Ovary (tissue), 10 donors: ENCODE measurements at places on chromosomes 16 and 17. TPM values are rescaled to one million over a fixed set of nuclear protein-coding genes. Genes with fewer than 3 reads are reported as not detected.

Gene TMEM98
- 112 TPM for total RNA-seq

Gene C17orf50
- total RNA-seq, result not detected

Gene ZNF646
- total RNA-seq, result 14.8 TPM

DNA sequence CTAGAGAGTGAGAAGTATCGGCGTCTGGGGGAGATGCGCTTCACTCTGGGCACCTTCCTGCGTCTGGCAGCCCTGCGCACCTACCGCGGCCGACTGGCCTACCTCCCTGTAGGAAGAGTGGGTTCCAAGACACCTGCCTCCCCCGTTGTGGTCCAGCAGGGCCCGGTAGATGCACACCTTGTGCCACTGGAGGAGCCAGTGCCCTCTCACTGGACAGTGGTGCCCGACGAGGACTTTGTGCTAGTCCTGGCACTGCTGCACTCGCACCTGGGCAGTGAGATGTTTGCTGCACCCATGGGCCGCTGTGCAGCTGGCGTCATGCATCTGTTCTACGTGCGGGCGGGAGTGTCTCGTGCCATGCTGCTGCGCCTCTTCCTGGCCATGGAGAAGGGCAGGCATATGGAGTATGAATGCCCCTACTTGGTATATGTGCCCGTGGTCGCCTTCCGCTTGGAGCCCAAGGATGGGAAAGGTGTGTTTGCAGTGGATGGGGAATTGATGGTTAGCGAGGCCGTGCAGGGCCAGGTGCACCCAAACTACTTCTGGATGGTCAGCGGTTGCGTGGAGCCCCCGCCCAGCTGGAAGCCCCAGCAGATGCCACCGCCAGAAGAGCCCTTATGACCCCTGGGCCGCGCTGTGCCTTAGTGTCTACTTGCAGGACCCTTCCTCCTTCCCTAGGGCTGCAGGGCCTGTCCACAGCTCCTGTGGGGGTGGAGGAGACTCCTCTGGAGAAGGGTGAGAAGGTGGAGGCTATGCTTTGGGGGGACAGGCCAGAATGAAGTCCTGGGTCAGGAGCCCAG, 2.8 kb downstream of the SPHK1 start:
- H3K4me3 ChIP-seq, result no peak overlapping the region
- H3K27me3 ChIP-seq, result no peaks in the 10 kb centered on the region
- H3K27ac ChIP-seq, result no peak overlapping the region
- H3K36me3 ChIP-seq, result no peaks in the 10 kb centered on the region
- H3K4me1 ChIP-seq, result peaks cover 12% of the 10 kb centered on the region

GRCh38 chr17:77144227-77144626, 3.5 kb downstream of the SEC14L1 start:
- no peak overlapping the region for H3K4me3 ChIP-seq
- H3K27me3 ChIP-seq, result no peaks in the 10 kb centered on the region
- no peak overlapping the region for H3K27ac ChIP-seq

DNA sequence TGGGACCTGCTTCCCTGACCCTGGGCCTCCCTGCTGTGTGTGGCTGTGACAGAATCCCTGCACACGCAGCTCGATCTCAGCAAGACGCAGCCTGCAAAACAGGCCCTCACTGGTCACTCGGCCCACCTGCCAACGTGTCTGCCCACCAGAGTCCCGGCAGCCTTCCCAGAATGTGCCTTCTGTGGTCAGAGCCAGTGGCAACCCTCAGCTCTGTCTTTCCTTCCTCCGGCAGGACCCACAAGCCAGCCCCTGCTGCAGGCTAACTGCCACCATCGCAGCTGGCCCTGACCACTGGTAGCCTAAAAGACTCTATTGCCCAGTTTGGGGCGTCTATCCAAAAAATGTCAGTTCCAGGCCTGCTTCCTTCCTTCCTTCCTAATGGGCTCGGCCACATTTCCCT, 83.2 kb downstream of the LITAF start:
- no peaks in the 10 kb centered on the region for H3K36me3 ChIP-seq
- H3K27ac ChIP-seq, result no peak overlapping the region
- DNase-seq, result no peak
- H3K4me1 ChIP-seq, result no peaks in the 10 kb centered on the region

DNA sequence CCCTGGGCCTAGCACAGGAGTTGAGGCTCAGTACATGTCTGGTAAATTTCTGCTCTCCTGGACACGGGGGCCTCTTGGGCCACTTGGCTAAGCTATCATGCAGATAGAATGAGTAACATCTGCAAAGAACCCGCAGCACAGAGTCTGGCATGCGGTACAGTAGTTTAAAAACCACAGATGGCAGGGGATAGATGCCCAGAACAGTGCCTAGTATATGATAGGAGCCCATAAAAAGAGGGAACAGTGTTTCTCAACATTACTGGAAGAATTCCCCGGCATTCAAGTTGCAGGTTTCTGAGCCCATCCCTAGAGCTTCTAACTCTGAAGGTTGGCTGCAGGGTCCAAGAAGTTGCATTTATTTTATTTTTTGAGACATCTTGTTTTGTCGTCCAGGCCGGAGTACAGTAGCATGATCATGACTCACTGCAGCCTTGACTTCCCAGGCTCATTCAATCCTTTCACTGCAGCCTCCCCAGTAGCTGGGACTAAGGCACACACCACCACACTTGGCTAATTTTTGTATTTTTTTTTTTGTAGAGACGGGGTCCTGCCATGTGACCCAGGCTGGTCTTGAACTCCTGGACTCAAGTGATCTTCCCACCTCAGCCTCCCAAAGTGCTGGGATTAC, 5.8 kb downstream of the CDIPT start:
- H3K4me3 ChIP-seq, result no peak overlapping the region
- no peak overlapping the region for H3K27ac ChIP-seq
- no peaks in the 10 kb centered on the region for H3K36me3 ChIP-seq
- DNase-seq, result no peak
- no peaks in the 10 kb centered on the region for H3K27me3 ChIP-seq
- peaks cover 4% of the 10 kb centered on the region for H3K4me1 ChIP-seq

- H3K27ac ChIP-seq, result no peak overlapping the region
- H3K4me3 ChIP-seq, result no peak overlapping the region
- no peak for DNase-seq
Measured at GRCh38 chr17:81901167-81902022, 643 bp upstream of the NPB start.
